Lower leg skin (tissue), 4 donors: ENCODE measurements at places on chromosomes 4 and X. TPM values are rescaled to one million over a fixed set of nuclear protein-coding genes. Genes with fewer than 3 reads are reported as not detected.

Gene MAGEB4
- not detected for total RNA-seq

- no peak for DNase-seq
Observed at GRCh38 chr4:144507311-144508101, 138.4 kb upstream of the HHIP start.

DNA sequence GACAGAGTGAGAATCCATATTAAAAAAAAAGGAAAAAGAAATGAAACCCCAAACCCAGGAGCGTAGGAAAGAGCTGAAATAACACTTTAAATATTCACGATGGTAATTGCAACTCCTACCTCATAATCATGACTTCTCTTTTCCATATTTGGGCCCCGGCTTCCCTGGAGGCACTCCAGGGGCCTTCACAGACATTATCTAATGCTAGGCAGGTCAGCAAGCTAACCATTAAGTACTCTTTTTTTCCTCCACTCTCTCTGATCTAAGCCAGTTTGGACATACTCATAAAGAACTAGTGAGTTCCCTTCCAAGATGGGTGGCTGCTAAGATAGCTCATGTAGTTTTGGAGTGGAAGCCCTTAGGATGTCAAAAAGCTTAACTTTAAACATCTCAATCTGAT lies 83.2 kb downstream of the SH3KBP1 start:
- no peak for DNase-seq

Gene CTAG1B
- total RNA-seq = not detected

DNA sequence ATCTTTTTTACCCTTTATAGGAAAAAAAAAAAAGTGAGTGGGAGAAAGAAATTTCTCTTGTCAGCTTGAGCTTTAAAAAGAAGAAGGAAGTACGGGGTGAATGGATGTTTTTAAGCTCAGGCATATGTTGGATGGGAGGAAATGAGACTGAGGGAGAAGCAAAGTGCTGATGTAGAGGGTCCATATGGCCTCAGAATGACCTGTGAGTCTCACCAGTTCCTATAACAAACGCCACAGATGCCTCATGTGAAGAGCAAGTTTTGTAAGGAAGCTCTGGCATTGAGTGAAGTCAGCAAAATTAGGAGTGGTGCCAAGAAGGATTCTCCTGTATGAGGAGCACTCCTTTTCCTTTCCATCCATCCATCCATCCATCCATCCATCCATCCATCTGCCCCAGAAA lies 214.6 kb downstream of the PTTG2 start:
- DNase-seq = no peak

Gene ASMT
- not detected for total RNA-seq

Gene SHISA3
- 0.55 TPM for total RNA-seq

Gene P2RY10
- total RNA-seq = not detected
